ENCODE measurements at places on chromosomes 2 and 18. TPM values are rescaled to one million over a fixed set of nuclear protein-coding genes. Genes with fewer than 3 reads are reported as not detected.

The CRYGB gene
- total RNA-seq, result not detected

The RAX gene
- total RNA-seq, result not detected

The GCG gene
- not detected for total RNA-seq

The SLC14A1 gene
- total RNA-seq, result 5.3 TPM

The GRP gene
- not detected for total RNA-seq

The CPLX4 gene
- total RNA-seq, result not detected

The SPATA3 gene
- not detected for total RNA-seq

The UBE2E3 gene
- 20.5 TPM for total RNA-seq

The UCN gene
- total RNA-seq, result 1.8 TPM

The SH3RF3 gene
- total RNA-seq, result 5.9 TPM

The MZT2B gene
- total RNA-seq, result 229 TPM

The SCYGR4 gene
- total RNA-seq, result not detected

The GCKR gene
- total RNA-seq, result not detected

The PLB1 gene
- total RNA-seq, result 1.6 TPM

The CNNM3 gene
- total RNA-seq, result 48.7 TPM

The TWIST2 gene
- not detected for total RNA-seq

The METAP1D gene
- total RNA-seq, result 7.9 TPM

The ZBTB7C gene
- not detected for total RNA-seq

The MTX2 gene
- 5.2 TPM for total RNA-seq

The CHRND gene
- total RNA-seq, result not detected

The PAX8 gene
- total RNA-seq, result 0.52 TPM

The UGT1A5 gene
- not detected for total RNA-seq

The RESP18 gene
- not detected for total RNA-seq

The ATRAID gene
- 82.5 TPM for total RNA-seq

The IL18RAP gene
- total RNA-seq, result 2.6 TPM

The PTPRN gene
- total RNA-seq, result not detected

The ASB1 gene
- total RNA-seq, result 19.6 TPM

The FOXI3 gene
- not detected for total RNA-seq

The NYAP2 gene
- not detected for total RNA-seq

The TMEFF2 gene
- total RNA-seq, result not detected
